ENCODE measurements at places on chromosomes 7 and 10.

GRCh38 chr10:58362027-58362789 lies 23.0 kb upstream of the TFAM start:
- DNase-seq: no peak

- no peak for DNase-seq
Observed at GRCh38 chr10:18211862-18212261, 71.6 kb downstream of the CACNB2 start.

- DNase-seq: no peak
Observed at GRCh38 chr7:79434098-79434497, 19.4 kb downstream of the MAGI2 start.

GRCh38 chr7:1823376-1824150 lies 153.5 kb downstream of the ELFN1 start:
- DNase-seq: no peak

GRCh38 chr10:17335065-17335464 lies 107.0 kb downstream of the VIM start:
- no peak for DNase-seq

DNA sequence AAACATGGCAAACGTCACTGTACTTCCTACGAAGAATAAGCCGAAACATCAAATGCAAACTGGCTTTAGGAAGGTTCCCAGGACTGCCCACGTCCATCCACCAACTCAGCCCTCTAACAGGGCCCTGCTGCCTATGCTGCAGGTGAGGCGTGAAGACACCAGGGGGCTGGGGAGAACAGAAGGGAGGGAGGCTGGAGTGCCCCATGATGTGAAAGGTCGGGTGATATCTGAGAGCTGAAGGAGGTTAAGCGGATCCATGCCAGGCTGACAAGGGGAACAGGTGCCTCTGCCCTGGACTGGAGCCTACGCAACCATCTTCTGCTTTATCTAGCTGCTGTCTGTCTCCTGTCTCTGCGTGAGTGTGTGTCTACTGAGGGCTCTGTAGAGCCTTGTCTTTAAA lies 40.2 kb upstream of the ATP6V0A4 start:
- DNase-seq: no peak

DNA sequence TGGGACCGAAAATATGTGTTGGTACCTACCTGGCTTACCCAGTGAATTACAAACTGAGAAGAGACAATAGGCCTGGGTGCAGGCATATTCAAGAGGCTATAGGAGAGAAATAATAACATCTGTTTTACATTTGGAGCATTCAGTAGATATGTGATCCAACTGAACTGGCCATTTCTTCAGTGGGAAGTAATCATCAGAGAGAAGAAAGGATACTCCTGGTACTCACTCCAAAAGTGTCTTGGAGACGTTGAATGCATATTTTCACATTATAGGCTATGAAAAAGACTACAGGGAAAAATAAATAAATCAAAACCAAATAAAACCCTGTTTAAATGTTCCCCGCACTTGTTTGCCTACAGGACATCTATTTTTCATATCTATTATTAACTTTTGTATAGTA lies 1680.3 kb downstream of the REEP3 start:
- DNase-seq: no peak

DNA sequence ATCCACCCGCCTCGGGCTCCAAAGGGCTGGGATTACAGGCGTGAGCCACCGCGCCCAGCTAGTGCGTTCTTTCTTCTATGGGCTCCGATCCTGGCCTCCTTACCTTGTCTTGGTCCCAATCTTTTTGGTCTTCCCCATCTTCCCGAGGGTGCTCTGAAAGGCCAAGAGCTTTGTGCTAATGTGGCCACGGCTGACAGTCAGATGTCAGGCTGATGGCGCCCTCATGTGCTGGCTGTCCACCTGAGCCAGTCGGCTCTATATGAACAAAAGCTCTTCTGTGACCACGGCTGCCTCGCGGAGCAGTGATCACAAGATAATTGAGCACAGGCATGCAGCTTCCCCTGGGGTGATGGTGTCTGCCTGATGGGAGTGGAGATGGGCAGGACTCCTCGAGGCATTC lies 11.0 kb upstream of the AHCYL2 start:
- no peak for DNase-seq

GRCh38 chr10:124387078-124387874 lies 31.4 kb downstream of the OAT start:
- DNase-seq: no peak

DNA sequence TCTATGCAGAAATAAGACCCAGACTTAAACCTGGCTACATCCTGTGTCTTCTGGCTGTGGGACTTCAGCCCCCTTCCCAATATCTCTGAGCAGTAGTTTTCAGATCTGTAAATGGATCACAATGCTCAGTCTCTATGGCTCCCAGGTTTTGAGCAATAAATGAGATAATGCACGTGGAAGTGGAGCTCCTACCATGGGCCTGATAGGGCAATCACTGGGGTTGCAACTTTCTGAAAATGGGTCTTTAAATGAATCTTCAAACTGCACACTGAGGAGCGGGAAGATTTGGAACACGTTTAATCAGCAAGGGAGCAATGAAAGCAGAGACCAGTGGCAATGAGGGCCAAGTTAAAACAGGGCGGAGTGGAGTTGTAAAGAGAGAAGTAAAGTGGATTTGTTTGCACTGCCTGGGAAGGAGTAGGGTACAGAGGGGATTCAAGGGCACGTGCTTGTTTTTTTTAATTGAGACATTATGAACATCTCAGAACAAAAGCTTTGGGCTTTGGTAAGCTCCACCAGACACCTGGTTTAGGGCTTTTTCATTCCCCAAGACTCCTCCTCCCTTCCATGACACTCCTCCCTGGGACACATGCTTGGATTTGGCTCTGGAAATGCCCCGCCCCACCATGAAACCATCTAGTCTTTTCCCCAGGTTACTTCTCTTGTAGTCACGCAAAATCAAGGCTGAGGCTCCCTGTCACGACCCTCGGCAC lies 42.7 kb downstream of the PAPSS2 start:
- no peak for DNase-seq

DNA sequence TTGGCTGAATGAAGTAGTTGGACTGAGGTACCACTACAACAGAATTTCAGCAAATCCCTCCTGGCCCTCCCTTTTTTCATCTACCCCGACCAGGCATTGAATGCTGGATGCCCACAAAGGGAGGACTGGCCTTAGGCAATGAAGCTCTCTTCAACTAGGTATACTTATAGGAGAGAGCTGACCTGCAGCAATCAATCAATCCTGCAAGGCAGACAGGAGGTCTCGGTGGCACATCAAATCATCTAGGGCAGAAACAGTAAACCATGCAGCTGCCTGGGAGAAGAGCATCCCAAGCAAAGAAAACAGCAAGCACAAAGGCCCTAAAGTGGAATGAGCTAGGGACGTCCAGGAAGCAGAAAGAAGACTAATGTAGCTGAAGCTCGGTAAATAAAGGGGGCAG lies 2.4 kb upstream of the ABRAXAS2 start:
- DNase-seq: no peak

DNA sequence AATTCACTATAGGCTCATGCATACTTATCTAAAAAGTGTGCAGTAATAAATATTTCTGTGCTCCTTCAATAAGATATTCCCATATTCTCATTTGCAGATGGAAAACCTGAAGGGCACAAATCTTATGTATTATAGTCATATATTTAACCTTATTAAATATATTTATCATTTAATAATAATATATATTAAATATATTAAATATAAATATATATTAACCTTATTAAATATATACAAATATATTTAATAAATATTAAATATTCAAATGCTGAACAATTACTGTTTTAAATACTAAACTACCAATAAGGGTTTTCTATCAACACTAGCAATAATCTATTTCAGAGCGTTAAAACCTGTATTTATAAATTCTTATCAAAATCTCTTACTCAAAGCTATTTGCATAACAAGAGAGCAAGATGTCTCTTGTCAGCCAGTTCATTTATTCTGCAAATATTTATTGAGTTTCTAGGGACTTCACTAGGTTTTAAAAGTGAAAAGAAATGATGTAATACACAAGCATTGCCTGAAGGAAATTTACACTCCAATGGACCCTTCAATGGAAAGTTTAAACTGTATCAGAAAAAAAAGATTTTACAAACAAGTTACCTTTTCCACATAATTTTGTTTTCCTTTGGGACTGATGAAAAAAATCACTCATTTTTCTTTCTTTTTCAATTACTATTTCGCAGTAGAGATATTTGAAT lies 159.2 kb downstream of the AGMO start:
- DNase-seq: no peak

DNA sequence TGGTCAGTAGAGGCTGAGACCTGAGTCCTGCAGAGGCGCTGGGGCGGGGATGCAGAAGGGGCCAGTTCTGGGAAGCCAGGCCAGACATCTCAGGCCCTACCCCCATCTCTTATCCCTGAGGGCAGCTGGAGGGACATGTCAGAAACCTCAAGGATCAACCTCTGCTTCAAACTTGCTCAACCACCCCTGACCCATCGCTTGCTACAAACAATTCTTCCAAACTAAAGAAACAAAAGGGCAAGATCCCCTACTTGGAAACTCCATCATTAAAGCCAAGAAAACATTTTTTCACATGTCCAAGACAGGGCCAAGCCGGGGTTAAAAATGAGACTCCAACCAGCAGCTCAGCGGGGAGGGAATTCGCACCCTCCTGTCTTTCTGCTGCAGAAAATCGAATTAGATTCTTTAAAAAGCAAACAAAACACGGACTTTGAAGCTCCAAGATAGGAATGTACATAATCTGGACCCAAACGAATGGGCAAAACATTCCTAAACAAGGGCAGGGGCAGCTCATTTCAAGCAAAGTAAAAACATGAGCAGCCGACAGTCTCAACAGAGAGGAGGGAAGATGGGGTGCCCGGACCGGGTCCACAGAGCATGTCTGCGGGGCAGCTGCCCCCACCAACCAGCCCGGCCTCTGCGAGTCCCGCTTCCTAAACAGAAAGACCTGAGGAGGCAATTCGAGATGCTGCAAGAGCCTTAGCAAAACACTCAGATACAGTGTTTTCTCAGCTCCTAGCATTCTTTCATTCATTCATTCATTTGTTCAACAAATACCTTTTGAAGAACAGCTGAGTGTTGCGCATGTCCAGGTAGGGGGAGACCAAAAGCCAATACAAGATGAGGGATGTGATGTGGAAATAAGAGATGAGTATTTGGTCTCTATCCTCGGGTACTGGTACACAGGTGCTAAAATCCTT lies 44.8 kb downstream of the CHST15 start:
- DNase-seq: no peak

GRCh38 chr10:133135116-133135465 lies 24.9 kb upstream of the KNDC1 start:
- no peak for DNase-seq

DNA sequence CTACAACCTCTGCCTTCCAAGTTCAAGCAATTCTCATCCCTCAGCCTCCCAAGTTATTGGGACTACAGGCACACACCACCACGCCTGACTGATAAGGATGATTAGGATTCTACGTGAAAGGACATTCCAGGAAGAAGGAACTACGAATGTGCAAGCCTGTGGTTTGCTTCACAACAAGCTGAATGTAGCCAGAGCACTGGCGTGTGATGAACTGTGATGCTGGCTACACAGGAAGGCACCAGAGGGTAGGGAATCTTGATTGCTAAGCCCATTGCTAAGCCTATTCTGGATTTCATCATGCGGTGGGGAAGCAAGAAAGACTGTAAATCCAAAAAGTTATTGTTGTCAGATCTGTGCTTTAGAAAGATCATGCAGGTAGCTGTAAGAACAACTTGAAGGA lies 72.3 kb upstream of the SRRM3 start:
- no peak for DNase-seq

GRCh38 chr10:78890506-78890905 lies 178.3 kb upstream of the ZMIZ1 start:
- no peak for DNase-seq

- DNase-seq: no peak
Observed at GRCh38 chr10:65846541-65846940, 1079.3 kb upstream of the LRRTM3 start.
